ENCODE measurements at places on chromosomes 6 and 20.

GRCh38 chr6:7723041-7723447 lies 2.9 kb upstream of the BMP6 start:
- peak; percentile 93 for DNase-seq

DNA sequence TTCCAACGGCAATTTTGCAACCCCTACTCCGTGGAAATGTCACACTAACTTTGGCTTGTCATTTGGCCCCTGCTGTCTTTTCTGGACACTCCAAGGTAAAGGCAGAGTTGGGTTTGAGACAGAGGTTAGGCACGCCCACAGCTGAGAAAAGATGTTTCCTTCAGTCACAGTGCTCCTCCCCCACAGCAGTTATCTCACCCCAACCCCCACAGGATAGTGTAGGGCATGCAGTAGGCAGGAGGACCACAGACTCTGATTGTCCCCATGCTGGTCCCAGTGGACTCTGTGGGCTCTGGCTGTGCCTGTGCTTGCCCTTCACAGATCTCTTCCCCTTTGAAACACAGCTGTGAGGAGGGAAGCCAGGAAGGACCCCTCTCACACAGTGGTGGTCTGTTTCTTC lies 124.0 kb upstream of the CARMIL1 start:
- DNase-seq, result no peak

GRCh38 chr6:133131621-133132465 lies 109.3 kb upstream of the EYA4 start:
- no peak for DNase-seq

DNA sequence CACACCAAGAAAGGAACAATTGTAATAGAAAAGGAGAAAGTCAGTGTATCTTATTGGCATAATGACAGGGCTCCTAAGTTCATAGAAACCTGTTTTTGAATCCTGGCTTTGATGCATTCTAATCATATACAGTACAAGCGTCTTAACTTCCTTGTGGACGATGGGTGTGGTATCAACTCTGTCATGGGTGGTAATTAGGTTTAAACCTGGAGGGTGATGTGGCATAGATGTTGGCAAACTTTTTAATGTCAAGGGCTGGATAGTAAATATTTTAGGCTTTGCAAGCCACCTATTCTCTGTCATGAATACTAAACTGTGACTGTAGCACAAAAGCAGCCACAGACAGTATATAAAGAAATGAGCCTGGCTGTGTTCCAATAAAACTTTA lies 138.7 kb upstream of the EDN1 start:
- no peak for DNase-seq

DNA sequence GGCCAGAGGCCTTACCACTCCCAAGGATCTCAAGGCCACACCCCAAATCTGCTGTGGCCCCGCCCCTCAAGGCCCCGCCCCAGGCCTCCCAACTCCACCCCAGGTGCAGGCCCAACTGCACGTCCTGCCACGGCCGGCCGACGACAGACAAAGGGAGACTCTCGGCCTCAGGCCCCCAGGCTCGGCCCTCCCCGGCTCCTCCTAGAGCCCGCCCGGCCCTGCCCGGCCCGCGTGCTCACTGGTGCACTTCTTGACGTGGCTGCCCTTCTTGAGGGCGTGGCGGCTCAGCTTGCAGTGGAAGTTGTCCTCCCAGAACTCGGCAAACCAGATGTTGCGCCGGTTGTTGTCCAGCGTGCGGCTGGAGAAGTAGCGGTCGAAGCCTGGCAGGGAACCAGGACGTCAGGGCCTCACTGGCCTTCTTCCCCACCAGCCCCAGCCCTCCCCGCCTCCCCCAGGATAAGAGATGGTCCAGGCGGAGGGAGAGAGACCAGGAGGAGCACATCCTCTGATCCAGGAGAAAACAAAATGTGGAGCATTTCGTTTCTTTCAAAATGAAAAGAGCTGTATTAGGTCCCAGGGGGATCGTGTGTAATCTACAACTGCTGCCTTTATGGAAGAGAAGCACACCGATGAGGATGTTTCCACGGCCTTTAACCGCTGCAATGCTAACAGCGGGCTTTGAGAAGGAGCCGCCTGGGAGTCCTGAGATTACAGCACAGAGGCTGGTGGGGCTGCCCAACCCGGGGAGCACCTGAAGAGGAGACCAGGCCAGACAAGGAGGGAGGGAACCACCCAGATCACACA lies 89.4 kb downstream of the GRM4 start:
- no peak for DNase-seq

DNA sequence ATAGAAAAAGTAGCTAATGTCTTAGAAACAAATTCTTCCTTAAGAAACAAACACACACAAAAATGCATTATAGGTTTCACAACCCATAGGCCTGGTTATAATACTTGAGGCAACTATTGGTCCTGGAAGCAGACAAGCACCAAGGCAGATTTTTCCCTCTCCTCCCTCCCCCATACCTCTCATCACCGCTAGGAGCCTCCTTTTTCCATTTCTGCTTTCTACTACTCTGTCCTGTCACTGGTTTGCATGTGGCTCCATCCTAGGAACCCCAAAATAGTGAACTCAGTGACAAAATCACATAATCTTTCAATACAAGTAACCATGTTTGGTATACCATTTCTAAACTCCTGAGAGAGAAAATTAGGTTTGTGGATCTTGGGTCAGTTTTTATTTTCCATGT lies 66.1 kb downstream of the HMGCLL1 start:
- no peak for DNase-seq

DNA sequence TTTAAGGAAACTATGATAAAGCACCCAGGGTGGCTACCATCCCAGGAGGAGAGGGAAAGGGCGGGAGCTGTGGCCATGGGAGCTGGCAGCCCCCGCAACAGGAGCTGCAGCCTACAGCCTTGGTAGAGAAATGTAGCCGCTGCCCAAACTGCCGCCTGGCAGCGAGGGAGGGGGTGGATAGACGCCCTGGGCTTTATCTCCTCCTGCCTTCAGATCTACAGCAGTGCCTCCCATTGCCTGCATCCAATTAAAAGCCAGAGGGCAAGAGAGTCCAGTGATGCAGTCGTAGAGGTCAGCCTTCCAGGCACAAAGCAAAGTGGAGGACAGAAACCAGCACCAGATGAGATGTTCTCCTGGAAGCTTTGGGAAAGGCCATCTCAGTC lies 35.0 kb upstream of the ZFAND3 start:
- no peak for DNase-seq

- DNase-seq, result no peak
Measured at GRCh38 chr6:16081326-16081725, 47.6 kb upstream of the MYLIP start.

GRCh38 chr6:111428811-111429210 lies 54.2 kb downstream of the REV3L start:
- no peak for DNase-seq

- peak; percentile 22 for DNase-seq
Measured at GRCh38 chr20:58389324-58389967, 417 bp downstream of the VAPB start.

GRCh38 chr6:20833881-20834515 lies 299.7 kb downstream of the CDKAL1 start:
- DNase-seq, result no peak

- DNase-seq, result peak; percentile 20
Measured at GRCh38 chr6:155449450-155450239, 6.0 kb downstream of the NOX3 start.

DNA sequence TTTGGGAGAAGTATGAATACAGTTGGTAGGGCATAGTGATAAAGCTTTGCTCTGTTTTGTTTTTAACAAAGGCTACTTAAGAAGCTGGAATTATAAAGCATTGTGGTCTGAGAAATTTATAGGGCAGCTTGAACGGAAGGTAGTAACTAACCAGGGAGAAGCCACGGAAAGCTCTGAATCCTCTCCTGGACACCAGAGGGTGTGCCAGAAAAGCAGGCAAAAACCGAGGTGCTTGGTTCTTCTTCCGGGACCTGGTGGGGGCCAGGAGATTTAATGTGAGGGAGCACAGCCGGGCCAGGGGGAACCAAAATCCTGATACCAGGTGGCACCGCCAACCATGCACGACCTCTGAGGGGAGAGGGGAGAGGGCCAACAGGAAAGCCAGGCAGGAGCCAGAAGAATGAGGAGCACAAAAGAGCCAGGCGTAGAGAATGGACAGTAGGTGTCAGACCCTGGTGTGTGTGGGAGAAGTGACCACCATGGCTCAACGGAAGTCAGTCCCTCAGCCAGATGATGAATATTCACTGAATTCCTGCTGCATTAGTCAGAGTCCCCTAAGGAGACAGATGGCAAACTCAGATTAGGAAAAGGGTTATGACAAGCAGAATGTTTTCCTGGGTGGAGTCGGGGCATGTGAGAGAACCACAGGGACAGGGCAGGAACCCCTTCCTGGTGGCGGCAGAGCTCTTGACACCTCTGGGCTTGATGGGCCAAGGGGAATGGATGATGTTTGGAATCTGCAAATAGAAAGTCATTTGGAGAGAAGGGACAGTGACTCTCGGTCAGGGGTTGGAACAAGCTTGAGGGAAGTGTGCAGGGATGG lies 262.3 kb downstream of the ZNF217 start:
- DNase-seq, result no peak

DNA sequence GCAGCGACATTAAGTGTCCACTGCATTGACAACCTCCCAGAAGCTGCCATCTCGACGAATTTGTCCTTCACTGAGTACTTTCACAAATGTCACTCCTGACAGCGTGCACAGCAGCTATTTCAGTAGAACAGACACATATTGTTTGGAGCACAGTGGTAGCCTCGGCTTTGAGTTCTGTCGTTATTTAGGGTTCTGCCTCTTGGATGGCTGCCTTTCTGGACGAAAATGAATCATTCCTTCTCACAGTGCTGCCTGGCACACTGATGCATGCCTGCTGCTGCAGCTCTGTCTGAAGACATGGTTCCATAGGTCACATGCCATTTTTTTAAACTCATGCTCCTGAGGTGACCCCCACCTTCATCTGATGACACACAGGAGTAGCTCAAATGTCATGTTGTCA lies 477.0 kb downstream of the C6orf118 start:
- DNase-seq, result no peak

GRCh38 chr6:146741609-146742008 lies 142.8 kb downstream of the ADGB start:
- no peak for DNase-seq

DNA sequence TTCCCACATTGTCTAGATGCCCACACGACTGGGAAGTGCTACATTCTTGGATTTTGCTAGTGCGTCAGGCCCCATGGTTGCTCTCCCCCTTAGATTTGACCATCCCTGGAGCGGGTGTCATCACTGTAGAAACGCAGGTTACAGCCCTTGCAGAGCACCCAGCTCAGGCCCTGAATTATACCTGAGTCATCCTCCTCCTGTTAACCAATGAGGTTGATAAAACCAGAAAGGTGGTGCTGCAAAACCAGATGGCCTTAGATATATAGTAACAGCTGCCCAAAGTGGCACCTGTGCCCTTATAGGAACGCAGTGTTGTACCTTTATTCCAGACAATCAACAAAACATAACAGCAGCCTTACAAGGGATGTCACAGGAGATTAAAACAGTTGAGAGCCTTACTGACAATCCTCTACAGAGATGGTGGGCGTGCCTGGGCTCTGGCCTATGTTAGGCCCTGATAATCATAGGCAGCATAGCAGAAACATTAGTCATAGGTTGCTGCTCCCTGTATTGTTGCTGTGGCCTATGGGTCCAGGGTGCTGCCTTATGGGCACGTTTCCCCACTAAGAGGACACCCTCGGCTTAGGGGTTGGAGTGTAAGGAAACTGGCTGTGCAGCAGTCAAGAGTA lies 33.6 kb upstream of the HSF2 start:
- no peak for DNase-seq

- no peak for DNase-seq
Measured at GRCh38 chr6:166565084-166565967, 21.2 kb downstream of the RAMACL start.

GRCh38 chr20:46118481-46119020 lies 437 bp downstream of the CD40 start:
- peak; percentile 59 for DNase-seq

- peak; percentile 4 for DNase-seq
Measured at GRCh38 chr20:19073584-19074218, 138.7 kb upstream of the SLC24A3 start.

DNA sequence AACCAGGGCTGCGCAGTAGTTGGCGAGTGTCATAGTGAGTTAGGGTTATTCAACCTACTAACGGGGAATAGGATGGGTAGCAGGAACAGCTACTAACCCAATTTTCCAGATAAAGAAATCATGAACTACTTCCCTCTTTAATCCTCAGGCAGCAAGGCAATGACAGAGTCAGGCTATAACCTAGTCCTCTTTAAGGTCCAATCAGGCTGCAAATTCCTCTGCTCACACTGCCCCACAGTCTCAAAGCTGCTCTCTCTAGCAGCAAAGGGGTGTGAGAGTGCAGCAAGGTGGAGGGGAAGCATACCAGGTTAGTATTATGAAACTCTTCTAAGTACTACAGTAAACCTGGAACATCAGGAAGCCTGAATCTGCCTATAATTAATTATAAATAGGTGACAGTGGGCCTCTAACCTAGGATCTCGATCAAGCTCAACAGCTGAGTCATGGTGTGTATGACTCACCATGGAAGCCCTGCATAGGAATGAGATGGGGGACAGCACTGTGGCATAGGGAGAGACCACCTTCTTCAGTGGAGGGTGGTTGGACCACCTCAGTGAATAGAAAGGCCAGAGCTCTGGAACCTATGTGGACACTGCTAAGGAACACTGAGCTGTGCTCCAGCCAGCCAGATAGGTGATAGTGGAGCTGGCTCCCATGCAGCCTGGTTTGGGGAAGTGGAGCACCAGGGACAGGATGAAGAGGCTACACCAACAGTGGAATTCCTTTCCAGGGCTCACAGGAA lies 7.9 kb downstream of the PEX6 start:
- DNase-seq, result no peak

DNA sequence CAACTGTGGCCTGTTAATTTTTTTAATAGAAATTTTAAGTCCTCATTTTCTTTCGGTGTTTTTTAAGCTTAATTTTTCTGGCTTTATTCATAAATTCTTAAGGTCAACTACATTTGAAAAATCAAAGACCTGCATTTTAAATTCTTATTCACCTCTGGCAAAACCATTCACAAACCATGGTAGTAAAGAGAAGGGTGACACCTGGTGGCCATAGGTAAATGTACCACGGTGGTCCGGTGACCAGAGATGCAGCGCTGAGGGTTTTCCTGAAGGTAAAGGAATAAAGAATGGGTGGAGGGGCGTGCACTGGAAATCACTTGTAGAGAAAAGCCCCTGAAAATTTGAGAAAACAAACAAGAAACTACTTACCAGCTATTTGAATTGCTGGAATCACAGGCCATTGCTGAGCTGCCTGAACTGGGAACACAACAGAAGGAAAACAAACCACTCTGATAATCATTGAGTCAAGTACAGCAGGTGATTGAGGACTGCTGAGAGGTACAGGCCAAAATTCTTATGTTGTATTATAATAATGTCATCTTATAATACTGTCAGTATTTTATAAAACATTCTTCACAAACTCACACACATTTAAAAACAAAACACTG lies 10.1 kb downstream of the HFE start:
- DNase-seq, result peak; percentile 48

DNA sequence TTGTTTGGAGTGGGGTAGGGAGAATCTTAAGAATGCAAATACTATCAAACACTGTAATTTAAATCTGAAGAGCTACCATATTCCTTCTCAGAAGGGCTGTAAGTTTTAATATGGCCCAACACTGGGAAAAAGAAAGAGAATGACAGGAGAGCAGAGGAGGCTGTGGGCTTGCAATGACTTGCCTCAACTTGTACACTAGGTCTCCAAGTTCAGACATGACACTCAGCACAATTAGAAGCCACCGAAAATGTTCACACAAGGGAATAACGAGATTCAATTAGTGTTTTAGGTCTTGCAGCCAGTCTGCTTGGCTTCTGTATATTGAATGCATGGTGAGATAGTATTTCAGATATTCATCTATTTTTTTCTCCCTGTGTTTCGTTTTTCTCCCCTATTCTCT lies 89.4 kb downstream of the HS3ST5 start:
- no peak for DNase-seq

Measured in CMK (cell line).